T-helper 9 cell (primary cell): ENCODE measurements at places on chromosomes 2 and 18.
A peak's percentile ranks its signal among the peaks of the same experiment; 100 is the strongest.

DNA sequence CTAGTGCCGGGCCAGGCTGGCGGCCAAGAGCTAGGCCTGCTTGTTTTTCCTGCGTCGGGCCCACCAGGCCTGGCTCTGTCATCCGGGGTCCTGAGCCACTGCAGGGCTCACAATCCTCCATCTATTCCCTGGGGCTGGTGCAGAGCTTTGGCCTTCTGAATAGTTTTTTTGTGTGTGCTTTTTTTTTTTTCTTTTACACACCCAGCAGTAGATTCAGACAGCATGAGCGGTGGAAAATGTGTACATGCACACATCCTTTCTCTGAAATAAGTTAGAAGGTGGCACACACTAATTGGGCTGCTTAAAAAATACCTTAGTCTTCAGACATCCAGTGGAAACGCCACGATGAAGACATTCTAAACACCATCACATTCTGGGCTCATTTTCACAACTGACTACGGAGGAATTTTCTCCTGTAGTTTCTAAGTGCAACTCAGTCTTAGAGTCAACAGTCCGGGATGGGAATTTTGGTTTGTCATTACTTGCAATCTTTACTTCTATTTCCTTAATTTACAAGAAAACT is 6.1 kb downstream of the ZFP36L2 start:
- no peak for DNase-seq

DNA sequence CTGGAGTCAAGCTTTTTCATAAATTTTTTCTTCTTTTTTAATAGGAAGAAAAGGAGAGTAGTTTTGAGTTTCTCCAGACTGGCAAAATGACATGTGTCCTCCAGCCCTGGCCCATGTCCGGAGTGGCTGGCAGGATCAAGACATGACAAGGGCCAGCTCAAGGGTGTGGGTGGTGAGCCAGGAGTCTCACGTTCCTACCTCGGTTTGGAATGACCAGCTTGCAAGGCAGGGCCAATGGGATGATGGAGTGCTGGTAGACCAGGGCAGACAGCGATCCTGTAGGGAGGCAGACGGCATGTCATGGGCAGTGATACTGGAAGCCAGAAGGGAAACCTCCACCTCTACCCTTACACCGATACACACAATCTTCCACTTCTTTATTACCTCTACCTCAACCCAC is 190.6 kb downstream of the TNS1 start:
- no peak for DNase-seq

DNA sequence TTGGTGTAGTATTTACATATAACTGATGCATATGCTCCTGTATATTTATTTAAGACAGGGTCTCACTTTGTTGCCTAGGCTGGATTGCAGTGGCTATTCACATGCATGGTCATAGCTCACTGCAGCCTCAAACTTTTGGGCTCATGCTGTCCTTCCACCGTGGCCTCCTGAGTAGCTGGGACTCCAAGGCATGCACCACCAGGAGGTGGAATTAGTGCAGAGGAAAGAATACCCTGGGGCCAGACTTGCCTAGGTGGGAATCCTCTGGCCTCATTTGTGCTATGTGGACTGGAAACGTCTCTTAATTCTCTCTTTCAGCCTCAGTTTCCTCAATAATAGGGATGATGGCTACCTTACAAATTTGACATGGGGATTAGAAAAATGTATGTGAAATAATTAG is 2.3 kb downstream of the CEP192 start:
- no peak for DNase-seq

DNA sequence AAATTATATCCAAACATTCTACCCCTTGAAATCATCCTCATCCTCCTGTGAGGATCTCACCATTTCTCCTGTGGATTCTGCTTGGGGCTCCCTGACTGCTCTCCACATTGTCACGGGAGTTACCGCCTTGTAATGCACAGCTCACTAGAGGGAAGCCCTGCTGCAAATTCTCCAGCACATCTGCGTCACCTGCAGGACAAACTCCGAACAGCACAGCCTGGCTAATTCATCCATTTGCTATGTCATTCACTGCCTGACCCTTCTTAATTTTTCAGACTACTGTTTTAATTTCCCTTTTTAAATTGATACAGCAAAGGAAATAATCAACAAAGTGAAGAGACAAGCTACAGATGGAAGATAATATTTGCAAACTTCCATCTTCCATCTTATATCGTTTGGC is 627.4 kb downstream of the FBXO15 start:
- DNase-seq: no peak

- no peak for DNase-seq
Measured at GRCh38 chr2:121197369-121198091, 87.5 kb downstream of the TFCP2L1 start.

DNA sequence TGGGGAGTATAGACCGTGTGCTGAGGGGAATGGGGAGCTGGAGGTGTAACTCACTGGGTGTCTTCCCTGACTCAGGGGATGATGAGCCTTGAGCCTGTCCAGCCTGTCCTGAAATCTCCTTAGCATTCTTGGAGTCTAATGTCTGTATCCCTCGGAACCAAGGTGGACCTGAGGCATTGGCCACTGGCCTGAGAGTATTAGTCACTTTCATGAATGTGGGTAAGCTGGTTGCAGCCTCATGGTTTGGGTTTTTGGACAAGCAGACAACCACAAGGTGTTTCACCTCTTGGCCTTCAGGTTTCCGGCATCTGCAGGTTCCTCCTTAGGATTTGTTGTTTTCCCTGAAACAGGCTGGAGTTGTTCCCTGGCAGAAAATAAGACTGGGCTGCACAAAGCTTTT is 63.2 kb downstream of the PRKCE start:
- no peak for DNase-seq

GRCh38 chr2:238370823-238371372 is 50.6 kb downstream of the TRAF3IP1 start:
- DNase-seq: peak; percentile 27

DNA sequence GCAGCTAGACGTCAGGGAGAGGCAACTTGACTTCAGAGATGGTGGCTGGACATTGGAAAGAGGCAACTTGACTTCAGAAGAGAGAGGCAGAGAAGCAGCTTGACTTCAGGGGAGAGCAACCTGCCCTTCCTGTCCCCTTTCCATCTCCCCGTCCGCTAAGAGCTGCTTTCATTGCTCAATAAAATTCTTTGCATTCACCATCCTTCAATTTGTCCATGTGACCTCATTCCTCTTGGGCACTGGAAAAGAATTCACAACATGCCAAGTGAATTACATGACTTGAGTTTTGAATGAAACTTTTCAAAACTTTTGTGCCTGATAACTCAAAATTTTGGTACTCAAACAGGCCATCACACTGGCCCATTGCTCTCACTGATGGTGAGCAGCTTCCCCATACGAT is 158.9 kb downstream of the DPP4 start:
- no peak for DNase-seq

GRCh38 chr18:62325806-62326645 is 916 bp downstream of the TNFRSF11A start:
- peak; percentile 9 for DNase-seq

DNA sequence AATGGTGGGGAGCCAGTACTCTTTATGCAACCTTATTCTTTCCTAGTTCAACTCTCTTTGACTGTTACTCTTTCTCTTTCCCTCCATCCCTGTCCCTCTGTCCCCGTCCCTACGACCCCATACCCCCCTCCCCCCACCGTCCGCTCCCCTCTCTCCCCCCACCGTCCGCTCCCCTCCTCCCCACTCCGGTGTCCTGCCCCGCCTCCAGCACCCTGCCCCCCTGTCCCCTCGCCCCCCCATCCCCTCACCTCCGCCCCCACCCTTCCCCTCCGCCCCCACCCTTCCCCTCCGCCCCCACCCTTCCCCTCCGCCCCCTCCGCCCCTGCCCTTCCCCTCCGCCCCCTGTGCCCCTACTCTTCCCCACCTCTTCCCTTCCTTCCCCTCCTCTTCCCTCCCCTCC is 128.4 kb downstream of the LPIN1 start:
- DNase-seq: no peak

GRCh38 chr2:152581360-152581759 is 135.9 kb downstream of the PRPF40A start:
- DNase-seq: no peak

DNA sequence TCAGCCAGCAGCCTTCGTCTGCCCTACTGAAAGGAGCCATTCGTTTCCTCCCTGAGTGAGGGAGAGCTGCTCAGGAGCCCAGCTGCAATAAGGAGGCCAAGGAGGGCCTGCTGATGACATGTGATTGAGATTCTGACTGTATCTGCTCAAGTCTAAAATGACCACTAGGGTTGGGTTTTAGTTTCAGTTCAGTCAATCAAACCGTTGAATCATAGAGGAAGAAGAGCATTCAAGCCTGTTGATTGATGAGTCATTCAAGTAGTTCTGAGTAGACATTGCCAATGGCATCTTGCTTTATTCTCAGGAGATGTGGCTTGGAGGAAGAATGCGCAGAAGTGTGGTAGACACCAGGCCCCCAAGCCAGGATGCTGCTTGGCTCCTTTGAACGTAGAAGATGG is 19.9 kb upstream of the BCL2L11 start:
- no peak for DNase-seq

GRCh38 chr2:177817300-177817699 is 255.3 kb downstream of the PDE11A start:
- DNase-seq: no peak

GRCh38 chr2:39413063-39413737 is 23.9 kb downstream of the MAP4K3 start:
- no peak for DNase-seq

DNA sequence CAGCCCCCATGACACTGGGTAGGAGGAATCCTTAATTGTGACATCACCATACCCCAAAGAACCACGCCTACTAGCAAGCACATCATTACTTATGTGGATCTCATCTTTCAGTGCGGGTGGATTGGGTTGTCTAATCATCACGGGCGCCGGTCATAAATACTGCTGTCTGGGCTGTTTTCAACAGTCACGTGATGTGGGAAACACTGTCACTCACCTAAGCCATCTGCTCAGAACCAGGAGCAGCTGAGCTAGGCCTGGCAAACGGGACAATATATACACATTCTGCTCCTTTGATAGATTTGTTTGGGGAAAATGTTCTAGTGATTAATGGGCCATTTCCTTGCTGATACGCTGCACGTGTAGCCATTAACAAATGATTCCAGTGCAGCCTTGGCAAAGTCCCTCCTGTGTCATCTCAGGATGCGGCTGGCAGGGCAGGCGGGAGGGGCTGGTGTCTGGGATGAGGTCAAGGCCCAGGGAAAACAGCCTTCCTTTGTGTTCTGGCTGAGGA is 145.9 kb upstream of the COPS8 start:
- no peak for DNase-seq

GRCh38 chr2:146079216-146079615 is 1559.3 kb upstream of the ZEB2 start:
- no peak for DNase-seq
